ENCODE measurements at places on chromosomes 2 and 18.

GRCh38 chr18:12625241-12625640, 32.7 kb downstream of the SPIRE1 start:
- no peak for DNase-seq

DNA sequence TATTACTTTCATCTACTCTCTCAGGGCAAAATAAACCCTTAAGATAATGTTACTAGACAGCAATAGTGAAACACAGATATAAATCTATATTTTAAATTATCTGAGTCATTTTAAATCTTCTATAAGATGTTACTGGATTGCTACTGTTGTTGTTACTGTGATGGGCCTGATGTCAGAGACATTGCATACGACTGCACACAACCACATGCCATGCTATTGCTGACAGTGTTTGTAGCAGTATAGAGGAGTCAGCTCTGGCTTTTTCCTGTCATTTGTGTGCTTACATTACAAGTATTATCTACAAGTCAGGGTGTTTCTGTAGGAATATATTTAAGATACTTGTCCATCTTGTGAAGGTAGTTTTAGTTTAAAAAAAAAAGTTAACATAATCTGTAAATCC, 63.9 kb downstream of the CCDC148 start:
- DNase-seq, result no peak

DNA sequence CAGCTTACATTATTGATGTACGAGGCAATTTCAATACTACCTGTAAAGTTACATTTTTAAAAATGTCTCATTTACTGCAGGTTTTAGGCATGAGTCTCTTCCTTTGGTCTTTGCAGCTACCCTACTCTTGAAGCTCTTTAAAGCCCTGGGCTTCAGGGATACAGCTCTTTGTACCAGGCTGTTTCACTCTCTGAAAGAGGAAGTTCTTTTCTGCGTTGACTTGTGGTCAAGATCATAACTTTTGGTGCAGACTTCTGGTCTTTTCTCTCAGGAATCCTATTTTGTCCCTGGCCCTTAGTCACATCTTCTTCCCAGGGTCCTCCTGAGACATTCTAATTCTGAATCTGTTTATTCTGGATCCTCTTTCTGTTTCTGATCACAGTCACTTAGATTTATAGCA, 16.6 kb upstream of the HRH4 start:
- no peak for DNase-seq

GRCh38 chr2:239773228-239774141, 251.7 kb downstream of the NDUFA10 start:
- no peak for DNase-seq

DNA sequence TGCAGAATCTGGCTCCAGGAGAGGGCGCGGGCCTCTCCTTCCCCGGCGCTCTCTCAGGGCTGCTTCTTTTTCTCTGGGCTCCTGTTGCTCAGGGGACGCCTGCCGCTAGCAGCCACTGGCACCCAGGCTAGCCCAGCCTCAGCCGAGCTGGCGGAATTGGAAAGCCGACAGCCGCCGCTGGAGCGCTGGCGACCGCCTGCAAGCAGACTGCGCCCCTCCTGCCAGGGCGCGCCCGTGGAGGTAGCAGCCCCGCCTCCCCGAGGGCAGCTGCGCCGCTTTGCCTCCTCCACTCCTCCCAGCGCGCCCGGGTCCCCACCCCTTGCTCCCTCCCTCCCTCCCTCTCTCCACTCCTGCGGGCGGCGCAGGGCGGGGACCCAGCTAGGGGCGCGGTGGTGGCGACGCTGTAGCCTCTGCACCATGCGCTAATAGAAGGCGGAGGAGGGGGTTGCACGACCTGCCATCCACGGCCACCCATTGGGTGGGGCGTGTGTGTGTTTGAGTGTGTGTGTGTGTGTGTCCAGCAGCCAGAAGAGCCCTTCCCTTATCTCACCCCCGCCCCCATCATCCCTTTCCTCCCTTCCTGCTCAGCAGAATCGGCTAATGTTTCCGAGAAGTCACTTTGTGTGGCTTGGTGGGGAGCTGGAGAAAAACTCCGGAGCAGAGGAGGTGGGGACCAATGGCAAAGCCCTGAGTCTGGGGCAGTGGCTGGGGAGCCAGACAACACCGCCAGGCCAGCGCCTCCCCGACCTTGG, at the start of gene SCN9A:
Gene SCN9A (minus strand): TSS at position 209 of the 752 bp plus-strand sequence. CDS start 64,188 bp downstream, outside the sequence.
- DNase-seq, result peak; percentile 29

DNA sequence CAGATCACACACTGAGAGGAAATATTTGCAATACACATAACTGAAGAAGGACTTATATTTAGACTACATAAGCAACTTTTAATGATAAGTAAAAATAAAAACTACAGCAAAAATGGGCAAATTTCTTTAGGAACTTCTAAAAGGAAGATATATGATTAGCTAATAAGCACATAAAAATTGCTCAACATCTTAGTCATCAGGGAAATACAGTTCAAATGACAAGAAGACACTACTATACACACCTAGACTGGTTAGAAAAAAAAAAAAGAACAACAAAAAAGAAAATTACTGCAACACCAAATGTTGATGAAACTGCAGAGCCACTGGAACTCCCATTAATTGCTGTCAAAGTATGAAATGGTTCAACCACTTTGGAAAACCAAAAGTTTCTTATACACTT, 1247.5 kb upstream of the ACVR2A start:
- DNase-seq, result no peak

DNA sequence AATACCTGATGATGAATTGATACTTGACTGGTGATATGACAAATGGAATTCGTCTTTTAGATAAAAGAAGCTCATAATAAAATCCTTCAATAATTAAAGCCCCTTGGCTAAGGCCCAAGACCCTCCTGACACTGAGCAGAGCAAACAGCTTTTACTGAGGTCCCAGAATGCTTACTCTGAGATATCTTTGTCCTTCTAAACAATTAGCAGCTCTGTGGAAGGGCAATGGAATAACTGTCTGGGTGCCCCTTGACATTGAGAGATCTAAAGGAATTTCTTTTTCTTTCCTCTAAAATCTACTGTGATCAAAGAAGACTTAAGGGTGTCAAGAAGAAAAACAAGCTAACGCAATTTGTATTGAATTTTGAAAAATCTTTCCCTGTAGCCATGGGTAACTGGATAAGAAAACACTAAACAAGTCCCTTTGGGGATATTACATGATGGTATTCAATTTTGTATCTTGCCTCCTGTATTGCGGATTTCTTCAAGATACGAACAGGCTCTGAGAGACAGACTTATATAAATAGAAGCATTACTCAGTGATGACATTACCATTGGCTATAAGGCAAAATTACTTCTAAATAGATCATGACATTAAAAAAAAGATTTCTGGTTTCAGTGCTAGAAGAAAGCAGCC, 128.8 kb downstream of the MREG start:
- DNase-seq, result no peak

GRCh38 chr2:106863387-106863786, 22.6 kb downstream of the ST6GAL2 start:
- no peak for DNase-seq

- DNase-seq, result no peak
These were observed 30.1 kb upstream of the CCL20 start for GRCh38 chr2:227783404-227784138.

- peak; percentile 61 for DNase-seq
These were observed 123.9 kb upstream of the SLC1A4 start for GRCh38 chr2:64865073-64865830.

- DNase-seq, result no peak
These were observed 52.8 kb downstream of the EDAR start for GRCh38 chr2:108936076-108936864.

DNA sequence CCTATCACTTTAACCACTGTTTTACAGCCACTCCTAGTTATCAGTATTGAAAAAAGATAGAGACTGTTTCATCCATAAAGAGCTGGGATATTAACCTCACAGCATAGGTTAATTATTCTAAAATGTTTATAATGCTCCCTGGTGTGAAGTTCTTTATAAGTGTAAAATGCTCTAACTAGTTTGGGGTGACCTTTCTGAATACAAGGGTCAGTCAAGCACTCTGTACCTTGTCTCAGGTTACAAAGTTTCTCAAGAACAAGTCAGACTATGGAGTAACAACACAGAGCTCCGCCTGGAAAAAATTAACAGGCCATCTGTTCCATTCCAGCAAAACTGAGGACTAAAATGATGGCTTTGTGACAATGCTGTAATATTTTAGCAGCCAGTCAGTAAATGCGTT, 107.4 kb downstream of the NOL4 start:
- DNase-seq, result no peak

DNA sequence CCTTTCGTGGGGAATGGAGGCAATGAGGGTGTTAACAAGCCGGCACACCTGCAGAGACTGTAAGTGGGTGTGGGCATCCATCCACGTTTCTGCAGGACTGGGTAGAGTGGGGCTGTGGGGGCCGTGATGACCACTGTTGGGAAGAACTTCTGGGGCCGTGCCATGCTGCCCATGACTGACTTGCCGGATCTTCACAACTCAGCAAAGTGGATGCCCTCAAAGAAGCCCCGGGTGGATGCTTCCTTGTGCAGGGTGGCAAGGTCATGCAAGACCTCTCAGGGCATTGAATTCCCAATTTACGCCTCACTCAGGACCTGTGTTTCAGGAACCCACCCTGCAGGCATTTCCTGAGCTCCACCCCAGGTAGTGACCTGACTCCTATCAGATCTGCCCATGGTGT, 143.5 kb upstream of the TPO start:
- no peak for DNase-seq

- no peak for DNase-seq
These were observed 4.9 kb downstream of the COPS7B start for GRCh38 chr2:231791107-231791506.

GRCh38 chr2:9441556-9441955, 18.1 kb downstream of the CPSF3 start:
- no peak for DNase-seq

GRCh38 chr2:216850665-216851322, 9.1 kb downstream of the TNP1 start:
- DNase-seq, result no peak

DNA sequence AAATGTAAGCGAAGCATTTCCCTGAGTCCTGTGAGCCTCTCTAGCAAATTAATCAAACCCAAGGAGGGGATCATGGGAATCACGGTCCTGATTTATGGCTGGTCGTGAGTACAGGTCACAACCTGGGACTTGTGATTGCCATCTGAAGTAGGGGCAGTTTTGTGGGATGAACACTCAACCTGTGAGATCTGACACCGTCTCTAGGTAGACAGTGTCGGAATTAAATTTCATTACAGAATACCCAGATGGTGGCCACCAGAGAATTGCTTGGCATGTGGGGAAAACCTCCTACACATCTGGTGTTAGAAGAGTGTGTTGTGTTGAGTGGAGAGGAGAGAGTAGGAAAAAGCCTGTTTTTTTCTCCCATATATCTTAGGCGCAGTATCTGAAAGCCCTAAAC, 12.5 kb downstream of the CAPN14 start:
- DNase-seq, result no peak

- no peak for DNase-seq
These were observed 7.9 kb upstream of the INPP4A start for GRCh38 chr2:98436734-98437133.

DNA sequence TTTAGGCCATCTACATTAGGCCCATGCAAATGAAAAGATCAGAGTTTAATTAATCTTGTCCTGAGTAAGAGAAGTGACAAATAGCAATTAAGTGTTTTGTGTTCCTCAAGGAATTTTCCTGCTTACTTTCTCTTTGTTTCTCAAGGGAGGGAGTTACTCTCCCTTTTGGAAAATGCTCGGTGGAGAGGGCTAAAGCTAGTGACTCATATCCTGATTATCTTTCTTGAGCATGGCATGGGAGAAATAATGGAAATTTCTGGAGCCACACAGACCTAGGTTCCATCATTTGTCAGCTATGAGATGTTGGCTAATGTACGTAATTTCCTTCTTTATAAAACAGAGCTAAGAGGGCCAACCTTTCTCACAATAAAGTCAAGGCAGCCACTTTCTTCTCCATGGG, 177.1 kb downstream of the ETAA1 start:
- DNase-seq, result no peak

GRCh38 chr2:42809819-42810120, 17.4 kb upstream of the HAAO start:
- DNase-seq, result no peak

GRCh38 chr2:11499081-11499743, 33.3 kb upstream of the E2F6 start:
- DNase-seq, result no peak

DNA sequence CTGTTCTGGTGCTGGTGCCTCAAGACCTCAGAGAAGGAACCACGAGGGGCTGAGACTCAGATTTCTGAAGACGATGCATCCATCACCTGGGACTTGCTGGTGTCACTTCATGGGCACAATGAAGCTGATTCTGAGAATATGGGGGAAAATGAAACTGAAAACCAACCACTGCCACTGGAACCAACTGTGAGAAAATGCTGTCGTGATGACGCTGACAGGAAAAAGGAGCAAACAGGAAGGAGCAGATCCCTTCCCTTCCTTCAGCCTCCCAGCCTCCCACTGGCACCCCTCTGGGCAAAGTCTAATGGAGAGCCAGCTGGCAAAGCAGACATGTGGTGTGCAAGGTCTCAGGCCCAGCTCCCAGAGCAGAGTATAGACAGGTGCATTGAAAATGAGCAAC, 109.7 kb downstream of the FOXI3 start:
- no peak for DNase-seq

DNA sequence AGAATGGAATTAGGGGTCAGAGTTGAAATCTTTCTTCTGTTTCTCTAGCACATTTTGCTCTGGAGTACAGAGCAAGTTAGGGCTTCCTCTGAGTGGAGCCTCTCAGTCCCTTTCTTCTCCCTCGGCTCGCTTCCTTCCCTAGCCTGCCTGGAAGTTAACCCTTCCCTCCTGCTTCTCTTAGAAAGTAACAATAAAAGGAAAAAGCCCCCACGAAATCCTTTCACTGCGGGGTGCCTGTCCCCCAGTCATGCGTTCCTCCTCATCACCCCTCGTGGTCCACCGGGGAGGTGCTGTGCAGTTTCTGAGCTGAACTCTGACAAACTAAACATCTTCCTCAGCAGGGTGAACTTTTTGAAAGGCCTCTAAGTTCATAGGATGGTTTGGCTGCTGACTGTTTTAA, 2.0 kb downstream of the IGFBP2 start:
- DNase-seq, result no peak

DNA sequence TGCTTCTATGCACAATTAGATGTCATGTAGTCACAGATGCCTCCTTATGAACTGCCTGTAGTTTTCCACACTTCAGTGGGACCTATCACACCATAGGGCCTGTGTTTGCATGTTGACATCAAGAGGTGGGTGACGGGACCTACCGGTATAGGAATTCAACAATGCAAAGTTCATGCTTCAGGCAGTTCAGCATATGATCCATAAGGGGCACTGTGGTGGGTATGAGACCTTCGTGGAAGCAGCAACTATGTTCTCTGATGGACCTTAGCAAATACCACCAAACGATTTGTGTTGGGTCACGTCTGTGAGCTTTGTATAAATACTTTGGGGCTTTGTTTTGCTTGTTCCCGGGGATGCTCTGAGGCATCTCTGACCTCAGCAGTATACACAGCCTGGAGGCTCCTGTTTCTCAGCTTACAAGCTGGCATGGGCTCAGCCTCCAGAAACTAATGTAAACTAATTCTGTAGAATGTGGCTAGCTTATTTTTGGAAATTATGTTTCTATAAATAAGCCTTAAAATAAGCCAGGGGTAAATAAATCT, 111.6 kb downstream of the DTNA start:
- no peak for DNase-seq

DNA sequence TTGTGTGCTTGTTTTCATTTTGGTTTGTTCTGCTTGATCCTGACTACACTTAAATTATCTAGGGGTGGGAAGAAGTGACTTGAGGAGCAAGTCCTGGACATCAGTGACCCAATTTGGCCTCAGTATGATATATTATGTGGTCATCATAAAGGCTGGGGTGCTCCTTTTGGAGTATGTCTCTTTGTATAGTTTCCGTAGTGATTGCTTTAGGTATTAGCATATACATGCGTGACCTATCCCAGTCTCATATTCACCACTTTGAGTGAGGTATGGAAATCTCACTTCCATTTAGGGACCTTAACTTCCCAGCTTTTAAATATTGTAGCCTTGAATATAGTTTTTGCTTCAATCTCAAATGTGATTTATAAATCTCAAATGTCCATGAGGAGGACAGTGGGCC, 241.0 kb downstream of the PTGR3 start:
- DNase-seq, result no peak
